ENCODE measurements at places on chromosomes 6 and 20.

DNA sequence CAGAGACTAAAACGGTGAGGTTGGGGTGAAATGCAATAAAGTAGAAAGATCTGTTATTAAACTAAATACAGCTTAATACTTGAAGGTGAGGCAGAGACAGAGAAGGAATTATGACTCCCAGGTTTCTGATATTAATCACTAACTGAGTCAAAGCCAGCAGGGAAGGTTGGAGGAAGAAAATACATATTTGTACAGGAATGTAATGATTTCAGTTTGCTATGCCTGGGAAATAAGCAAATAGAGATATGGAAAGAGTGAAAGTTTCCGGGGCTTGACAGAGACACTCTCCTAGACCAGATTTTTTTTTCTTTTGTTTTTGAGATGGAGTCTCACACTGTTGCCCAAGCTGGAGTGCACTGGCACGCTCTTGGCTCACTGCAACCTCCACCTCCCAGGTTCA is 76.8 kb downstream of the PTPRK start:
- DNase-seq: no peak

GRCh38 chr20:1291191-1291741 is 25.2 kb downstream of the SNPH start:
- no peak for DNase-seq

DNA sequence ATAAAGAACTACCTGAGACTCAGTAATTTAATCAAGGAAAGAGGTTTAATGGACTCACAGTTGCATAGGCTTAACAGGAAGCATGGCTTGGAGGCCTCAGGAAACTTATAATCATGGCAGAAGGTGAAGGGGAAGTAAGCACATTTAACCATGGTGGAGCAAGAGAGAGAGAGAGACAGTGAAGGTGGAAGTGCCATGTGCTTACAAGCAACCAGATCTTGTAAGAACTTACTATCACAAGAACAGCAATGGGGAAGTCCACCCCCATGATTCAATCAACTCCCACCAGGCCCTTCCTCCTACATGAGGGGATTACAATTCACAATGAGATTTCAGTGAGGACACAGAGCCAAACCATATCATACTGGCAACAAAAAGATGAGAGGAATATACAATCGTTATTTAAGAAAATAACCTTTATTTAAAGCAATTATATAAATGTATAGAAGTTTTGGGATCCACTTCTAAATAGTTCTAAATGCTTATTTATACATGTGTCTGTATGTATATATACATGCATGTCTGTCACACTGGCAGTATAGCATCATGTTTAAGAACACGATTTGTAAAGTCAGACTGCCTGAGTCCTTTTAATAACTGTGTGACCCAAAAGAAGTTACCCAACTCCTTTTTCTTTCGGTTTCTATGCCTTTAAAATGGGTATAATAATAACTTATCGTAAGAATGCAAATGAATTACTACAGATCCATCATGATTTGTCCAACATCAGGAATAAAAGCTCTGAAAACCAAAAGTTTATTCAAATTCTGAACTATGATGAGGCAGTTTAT is 255.7 kb upstream of the THEMIS start:
- no peak for DNase-seq

GRCh38 chr6:69985180-69985579 is 118.8 kb downstream of the COL19A1 start:
- no peak for DNase-seq

DNA sequence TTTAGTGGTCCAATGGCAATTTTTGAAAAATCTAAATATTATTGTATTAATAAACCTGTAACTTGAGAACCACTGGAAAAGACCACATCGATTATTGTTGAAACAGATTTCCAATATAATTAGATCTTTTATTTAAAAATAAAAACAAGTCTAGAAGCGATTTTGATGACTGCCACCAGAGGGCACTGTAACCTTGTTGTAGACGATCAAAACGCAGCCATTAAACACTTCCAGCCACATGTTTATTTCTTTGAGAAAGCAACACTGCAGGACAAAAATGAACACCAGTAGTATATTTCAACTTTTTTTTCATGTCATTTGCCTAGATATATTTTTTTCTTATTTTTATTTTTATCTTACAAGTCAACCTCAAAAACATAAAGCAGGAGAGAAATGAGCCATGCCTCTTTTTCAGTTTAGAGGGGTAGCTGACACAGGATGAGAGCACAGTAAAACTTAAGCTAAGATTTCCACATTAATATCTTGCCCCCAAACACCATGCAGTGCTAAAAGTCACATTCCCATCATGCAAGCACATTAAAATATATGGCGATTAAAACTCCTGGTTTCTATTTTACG is 115.4 kb downstream of the OPRM1 start:
- DNase-seq: peak; percentile 28

- no peak for DNase-seq
Measured at GRCh38 chr6:34029489-34030280, 116.2 kb downstream of the GRM4 start.

GRCh38 chr20:60642541-60642940 is 609.5 kb upstream of the CDH4 start:
- DNase-seq: no peak

- no peak for DNase-seq
Measured at GRCh38 chr6:13338038-13338437, 9.7 kb upstream of the TBC1D7 start.

- DNase-seq: no peak
Measured at GRCh38 chr20:46581391-46581790, 30.9 kb upstream of the OCSTAMP start.

- no peak for DNase-seq
Measured at GRCh38 chr6:37785002-37785662, 34.4 kb upstream of the ZFAND3 start.

- peak; percentile 76 for DNase-seq
Measured at GRCh38 chr6:15761045-15761502, 98.2 kb upstream of the DTNBP1 start.
